ENCODE measurements at places on chromosomes 4 and X. TPM values are rescaled to one million over a fixed set of nuclear protein-coding genes. Genes with fewer than 3 reads are reported as not detected.

GRCh38 chr4:22233230-22233629 lies 282.6 kb downstream of the ADGRA3 start:
- no peak for DNase-seq
- H3K4me1 ChIP-seq, result peaks cover 2% of the 10 kb centered on the region
- H3K36me3 ChIP-seq, result no peaks in the 10 kb centered on the region
- H3K27ac ChIP-seq, result no peak overlapping the region

The DDX3X gene
- total RNA-seq, result 225 TPM

DNA sequence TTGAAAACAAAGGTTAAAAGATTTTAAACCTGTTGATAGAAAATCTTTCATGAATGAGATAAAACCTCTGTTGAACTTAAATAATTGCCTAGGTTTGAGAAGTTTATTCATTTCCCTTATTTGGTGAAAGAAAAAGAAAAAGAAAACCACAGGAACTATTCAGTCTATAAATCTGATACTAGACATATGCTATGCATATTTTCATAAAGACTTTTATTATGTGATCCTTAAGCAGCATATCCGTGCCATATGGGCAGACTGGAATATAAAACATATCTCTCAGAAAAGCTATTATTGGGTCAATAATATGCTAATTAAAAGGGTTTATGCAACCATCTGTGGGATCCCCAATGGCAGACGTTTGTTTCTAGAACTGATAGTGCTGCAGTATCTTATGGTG lies 178.7 kb downstream of the RASL11B start:
- peaks cover 4% of the 10 kb centered on the region for H3K4me1 ChIP-seq
- no peak overlapping the region for H3K4me3 ChIP-seq
- no peak for DNase-seq
- no peak overlapping the region for H3K27ac ChIP-seq
- no peaks in the 10 kb centered on the region for H3K27me3 ChIP-seq

GRCh38 chr4:27318740-27319139 lies 458.1 kb downstream of the STIM2 start:
- H3K4me3 ChIP-seq, result no peak overlapping the region
- no peak for DNase-seq
- no peaks in the 10 kb centered on the region for H3K4me1 ChIP-seq
- no peak overlapping the region for H3K27ac ChIP-seq
- peaks cover 3% of the 10 kb centered on the region for H3K27me3 ChIP-seq

- H3K27ac ChIP-seq, result no peak overlapping the region
- H3K36me3 ChIP-seq, result no peaks in the 10 kb centered on the region
- H3K27me3 ChIP-seq, result no peaks in the 10 kb centered on the region
- H3K4me3 ChIP-seq, result no peak overlapping the region
These were observed 984 bp upstream of the STATH start for GRCh38 chr4:69994782-69995181.

The TMEM271 gene
- total RNA-seq, result not detected

- H3K4me1 ChIP-seq, result no peaks in the 10 kb centered on the region
- H3K27me3 ChIP-seq, result no peaks in the 10 kb centered on the region
- no peak overlapping the region for H3K27ac ChIP-seq
- no peaks in the 10 kb centered on the region for H3K36me3 ChIP-seq
- no peak for DNase-seq
These were observed 57.7 kb upstream of the EFHC2 start for GRCh38 chrX:44401151-44401550.

The SSX2 gene
- not detected for total RNA-seq

GRCh38 chr4:86512631-86513030 lies 81.5 kb upstream of the PTPN13 start:
- no peak overlapping the region for H3K4me3 ChIP-seq
- H3K4me1 ChIP-seq, result no peaks in the 10 kb centered on the region
- DNase-seq, result no peak
- H3K36me3 ChIP-seq, result no peaks in the 10 kb centered on the region

All from activated naive CD8-positive, alpha-beta T cell treated with anti-CD3 and anti-CD28 coated beads, Interleukin-2, amount 10 ng/mL, durations not matched to agents 7 days and 5 days (primary cell).